ENCODE measurements at places on chromosomes 2 and 18.

DNA sequence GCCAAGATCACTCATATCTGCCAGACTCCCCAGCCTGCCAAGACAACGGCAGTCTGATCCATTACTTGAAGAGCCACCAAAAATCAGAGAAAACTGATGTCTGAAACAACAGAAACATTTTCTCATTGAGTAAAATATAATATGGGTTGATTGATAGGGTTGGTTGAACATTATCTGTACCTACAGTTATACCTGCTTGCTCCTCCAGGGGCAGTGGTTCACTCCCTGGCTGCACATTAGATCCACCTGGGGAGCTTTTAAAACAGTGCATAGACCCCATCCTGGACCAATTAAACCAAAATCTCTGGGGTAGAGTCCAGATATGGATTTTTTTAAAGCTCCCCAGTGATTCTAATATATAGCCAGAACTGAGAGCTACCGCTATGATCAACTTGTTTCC, 43.6 kb upstream of the SLC14A2 start:
- DNase-seq, result no peak

GRCh38 chr2:54289917-54290316, 33.9 kb upstream of the TSPYL6 start:
- no peak for DNase-seq

GRCh38 chr18:46716336-46716735, 40.5 kb downstream of the ST8SIA5 start:
- no peak for DNase-seq

DNA sequence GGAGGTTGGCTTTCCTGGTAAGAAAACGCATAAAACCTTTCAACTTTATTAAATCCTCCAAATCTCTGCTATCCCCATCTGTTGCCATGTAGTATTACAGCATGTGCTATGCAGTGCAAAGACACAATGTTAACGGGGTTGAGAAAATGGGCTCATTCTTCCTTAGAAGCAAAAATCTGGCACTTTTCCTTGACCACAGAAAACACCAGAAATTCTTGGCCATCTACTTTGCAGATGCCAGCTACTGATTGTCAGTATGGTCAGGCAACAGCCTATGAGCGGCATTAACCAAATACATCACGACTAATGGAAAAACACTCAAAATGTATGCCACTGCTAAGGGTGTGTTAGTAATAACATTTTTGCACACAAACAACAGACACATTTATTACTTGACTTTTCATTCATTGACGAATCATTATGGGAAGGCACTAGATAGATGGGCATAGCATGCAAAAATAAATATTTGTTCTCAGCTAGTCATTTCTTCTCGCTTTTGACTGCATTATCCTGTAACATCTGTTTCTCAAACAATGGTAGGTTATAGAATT, 65.2 kb upstream of the CRIM1 start:
- DNase-seq, result no peak

GRCh38 chr18:35835833-35836232, 136.6 kb upstream of the RMP24 start:
- DNase-seq, result no peak

- no peak for DNase-seq
Observed at GRCh38 chr2:2230433-2230817, 100.7 kb downstream of the MYT1L start.

DNA sequence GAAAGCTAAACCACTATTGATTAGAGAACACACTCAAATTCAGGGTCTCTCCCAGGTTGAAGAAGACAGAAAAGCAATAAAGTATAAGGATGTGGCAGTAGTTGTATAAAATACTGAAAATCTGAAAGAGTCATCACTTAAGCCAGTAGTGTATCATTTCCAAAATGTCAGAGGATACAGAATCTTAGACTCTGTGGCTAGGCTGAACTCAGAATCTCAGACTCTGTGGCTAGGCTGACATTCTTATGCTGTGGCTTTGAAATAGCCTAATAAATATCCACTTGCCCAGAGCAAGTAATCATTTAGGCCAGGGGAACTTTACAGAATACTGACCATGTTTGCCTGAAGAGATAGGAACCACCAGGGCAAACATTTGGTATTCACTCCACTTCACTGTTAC, 13.1 kb downstream of the MCFD2 start:
- DNase-seq, result no peak

- DNase-seq, result no peak
Observed at GRCh38 chr18:65975536-65975935, 224.7 kb downstream of the CDH7 start.

DNA sequence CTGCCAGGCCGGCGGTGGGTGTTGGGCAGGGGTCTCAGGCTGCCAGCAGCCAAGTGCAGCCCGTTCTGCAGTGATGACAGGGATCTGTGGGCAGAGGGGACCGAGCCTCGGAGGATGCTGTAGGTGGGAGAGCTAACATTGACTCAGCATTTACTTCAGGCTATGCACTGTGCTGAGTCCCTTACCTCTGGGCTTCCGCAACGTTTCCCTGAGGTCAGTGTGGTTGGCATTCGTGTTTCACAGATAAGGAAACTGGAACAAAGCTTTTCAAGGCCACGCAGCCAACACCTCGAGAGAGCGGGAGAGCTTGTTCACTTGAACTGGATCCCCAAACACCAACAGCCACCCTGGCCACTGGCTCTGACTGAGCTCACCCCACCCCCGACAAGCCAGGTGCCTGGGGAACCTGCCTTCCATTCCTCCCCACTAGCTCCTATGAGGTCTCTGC, 839 bp upstream of the GPR148 start:
- peak; percentile 52 for DNase-seq
